ENCODE measurements at places on chromosomes 5 and 9.
A peak's percentile ranks its signal among the peaks of the same experiment; 100 is the strongest.

DNA sequence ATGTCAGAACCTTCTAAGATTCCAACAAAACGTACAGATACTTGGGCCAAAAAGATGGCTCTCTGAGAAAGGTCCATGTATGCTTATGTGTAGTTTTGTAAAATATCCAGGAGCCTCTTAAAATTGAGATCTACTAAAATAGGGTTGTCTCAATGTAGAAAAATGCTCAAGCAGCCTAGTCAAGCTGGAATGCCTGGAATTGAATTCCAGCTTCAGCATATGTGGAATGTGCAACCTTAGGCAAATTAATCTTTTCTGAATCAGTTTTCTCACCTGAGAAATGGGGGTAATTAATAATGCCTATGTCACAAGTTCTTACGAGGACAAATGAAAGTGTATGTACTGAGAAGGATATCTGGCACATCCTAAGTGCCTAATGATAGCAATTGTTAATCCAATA, 662.4 kb downstream of the DTWD2 start:
- H3K36me3 ChIP-seq: no peaks in the 10 kb centered on the region
- no peak overlapping the region for H3K4me3 ChIP-seq
- no peak overlapping the region for H3K27ac ChIP-seq
- H3K4me1 ChIP-seq: no peaks in the 10 kb centered on the region

DNA sequence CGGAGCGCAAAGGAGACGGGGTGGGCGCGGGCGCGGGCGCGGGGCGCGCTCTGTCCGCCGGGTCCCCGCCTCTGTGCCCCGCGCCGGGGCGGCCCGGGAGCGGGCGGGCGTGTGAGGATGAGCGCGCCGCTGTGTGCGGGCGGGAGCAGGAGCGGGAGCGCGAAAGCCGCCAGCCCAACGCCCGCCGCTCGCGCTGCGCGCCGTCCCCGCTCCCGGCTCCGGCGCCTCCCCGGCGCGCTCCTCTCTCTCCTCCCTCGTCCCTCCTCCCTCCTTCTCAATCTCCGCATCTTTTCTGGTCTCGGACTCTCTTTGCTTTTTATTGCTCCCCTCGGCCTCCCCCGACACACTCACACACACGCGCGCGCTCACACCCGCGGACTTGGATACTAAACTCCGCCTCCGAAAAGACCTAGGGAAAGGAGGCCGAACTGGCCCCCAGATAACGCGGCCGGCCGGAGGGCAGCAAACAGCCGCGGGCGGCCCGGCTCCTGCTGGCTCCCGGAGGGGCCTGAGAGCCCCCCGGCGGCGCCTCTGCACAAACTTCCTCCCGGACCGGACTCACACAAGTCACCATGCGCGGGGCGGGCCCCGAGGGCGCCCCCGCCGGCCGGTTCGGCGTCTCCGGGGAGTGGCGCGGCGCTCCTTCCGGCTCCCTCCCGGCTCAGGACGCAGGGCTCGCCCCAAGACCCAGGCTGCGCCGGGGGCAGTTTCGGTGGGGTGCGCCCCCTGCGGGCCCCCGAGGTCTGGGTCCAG, at the start of gene FIBCD1:
FIBCD1 (minus strand) TSS at position 596 of the 753 bp plus-strand sequence. CDS start 640 bp downstream, outside the sequence.
- H3K27ac ChIP-seq: no peak within 1 kb of the TSS
- H3K36me3 ChIP-seq: no peaks in the 10 kb centered on the region
- H3K27me3 ChIP-seq: peaks cover 39% of the 10 kb centered on the region
- H3K4me3 ChIP-seq: no peak within 1 kb of the TSS

DNA sequence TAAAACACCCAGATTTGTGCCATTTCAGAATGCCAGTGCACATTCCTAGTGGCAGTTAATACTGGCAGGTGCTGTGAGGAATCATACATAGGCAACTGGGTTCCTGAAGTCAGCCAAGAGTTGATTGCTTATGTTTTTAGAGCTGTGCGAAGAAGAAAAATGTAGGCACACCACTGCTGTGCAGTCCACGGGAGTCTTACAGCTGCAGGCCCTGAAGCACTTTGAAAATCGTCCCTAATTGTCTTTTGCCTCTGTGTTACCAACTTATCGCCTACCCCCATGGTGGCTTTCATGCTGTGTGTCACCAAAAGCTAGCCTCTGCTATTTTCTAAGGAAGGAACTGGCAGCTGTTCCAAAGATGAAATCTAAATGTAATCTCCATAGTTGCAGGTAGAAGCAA, 263.9 kb downstream of the ARRDC3 start:
- peaks cover 15% of the 10 kb centered on the region for H3K4me1 ChIP-seq
- no peaks in the 10 kb centered on the region for H3K27me3 ChIP-seq
- H3K4me3 ChIP-seq: no peak overlapping the region
- no peaks in the 10 kb centered on the region for H3K36me3 ChIP-seq

DNA sequence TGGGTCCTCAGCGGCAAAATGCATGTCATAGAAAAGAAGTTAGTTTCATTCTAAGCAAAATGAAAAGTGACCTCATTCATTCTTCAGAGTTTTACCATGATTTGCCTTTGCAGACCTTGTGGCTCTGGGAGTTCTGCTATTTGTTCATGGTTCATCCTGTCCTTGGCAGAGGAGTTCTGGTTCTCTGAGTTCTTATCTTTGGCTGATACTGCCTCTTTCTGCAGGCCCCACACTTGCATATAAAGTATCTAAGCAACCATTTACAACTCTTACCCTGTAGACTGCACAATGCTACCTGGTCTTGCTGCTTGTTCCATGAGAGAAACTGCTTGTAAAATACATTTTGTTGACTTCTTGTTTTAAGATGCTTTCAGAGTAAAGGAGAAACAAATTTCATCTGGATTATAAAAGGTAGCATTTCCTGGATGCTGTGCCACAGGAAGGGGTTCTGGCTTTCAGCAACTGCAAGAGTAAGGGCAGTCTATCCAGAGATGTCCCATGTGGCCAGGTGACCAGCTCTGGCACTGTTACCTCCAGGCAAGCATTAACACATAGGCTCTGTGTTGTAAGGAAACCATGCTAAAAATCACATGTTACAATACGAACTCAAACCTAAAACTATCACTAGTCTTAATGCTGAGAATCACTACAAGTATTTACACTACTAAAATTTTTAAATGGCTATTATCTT, 513.2 kb downstream of the SPOCK1 start:
- H3K4me1 ChIP-seq: peaks cover 19% of the 10 kb centered on the region
- H3K27ac ChIP-seq: peak overlapping the region; percentile 10
- no peak for DNase-seq
- H3K27me3 ChIP-seq: no peaks in the 10 kb centered on the region
